ENCODE measurements at places on chromosomes 16 and 17.

DNA sequence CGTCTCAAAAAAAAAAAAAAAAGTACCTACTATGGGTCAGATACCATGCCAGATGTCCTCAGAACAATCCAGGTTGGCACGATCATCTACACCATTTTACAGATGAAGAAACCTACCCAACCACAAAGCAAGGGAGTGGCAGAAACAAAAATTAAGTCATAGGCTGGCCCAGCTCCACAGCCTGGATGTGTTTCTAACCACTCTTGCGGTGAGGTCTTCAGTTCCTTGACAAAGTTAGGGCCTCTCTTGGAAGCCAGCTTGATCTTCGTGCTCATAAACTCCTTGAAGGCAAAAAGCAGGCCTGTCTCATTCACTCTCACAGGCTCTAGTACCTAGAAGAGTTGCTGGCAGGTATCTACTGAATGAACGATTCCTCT, 6.2 kb downstream of the GGA2 start:
- peak; percentile 77 for DNase-seq

- DNase-seq = no peak
Observed at GRCh38 chr16:18832006-18832405, 30.7 kb upstream of the ARL6IP1 start.

DNA sequence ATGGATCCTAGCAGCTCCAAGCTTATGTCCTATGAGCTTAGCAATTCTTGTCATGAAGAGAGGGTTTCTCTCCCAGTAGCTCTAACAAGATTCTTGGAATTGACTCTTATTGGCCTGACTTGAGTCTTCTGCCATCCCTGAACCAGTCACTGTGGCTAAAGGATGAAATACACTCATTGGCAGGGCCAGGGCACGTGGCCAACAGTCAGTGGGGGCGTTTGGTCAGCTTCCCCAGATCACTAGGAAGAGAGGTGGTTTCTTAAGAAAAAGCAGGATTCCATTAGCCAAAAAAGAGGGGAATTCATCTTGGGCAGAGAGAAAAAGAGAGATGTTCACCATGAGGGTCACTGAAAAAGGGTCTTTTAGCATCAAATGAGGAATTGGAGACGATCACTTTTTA, 363.2 kb downstream of the SNX29 start:
- DNase-seq = no peak

DNA sequence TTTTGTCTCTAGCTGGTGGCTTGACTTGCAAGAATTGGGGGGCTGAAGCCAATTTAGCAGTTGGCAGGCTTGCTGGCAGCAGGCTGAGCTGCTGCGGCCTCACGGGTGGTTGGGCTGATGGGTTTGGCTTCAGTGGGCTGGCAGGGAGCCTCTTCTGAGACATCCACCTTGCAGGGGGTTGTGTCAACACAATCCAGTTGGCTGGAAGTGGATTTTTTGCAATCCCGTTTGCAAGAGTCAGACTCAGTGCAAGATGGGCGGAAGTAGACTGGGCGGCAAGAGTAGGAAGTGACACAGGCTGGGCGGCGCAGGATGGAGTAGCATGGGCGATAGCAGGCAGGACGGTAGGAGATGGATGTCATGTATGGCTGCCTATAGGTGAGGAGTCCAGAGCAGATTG, 1.5 kb downstream of the KRTAP16-1 start:
- DNase-seq = no peak

- peak; percentile 18 for DNase-seq
Observed at GRCh38 chr17:50459756-50460155, 8.9 kb downstream of the CHAD start.

- no peak for DNase-seq
Observed at GRCh38 chr17:43842975-43843325, 4.0 kb upstream of the CD300LG start.

GRCh38 chr17:59521465-59522126, 43.8 kb upstream of the DHX40 start:
- DNase-seq = peak; percentile 69

- no peak for DNase-seq
Observed at GRCh38 chr17:80287806-80288567, 27.3 kb downstream of the RNF213 start.

DNA sequence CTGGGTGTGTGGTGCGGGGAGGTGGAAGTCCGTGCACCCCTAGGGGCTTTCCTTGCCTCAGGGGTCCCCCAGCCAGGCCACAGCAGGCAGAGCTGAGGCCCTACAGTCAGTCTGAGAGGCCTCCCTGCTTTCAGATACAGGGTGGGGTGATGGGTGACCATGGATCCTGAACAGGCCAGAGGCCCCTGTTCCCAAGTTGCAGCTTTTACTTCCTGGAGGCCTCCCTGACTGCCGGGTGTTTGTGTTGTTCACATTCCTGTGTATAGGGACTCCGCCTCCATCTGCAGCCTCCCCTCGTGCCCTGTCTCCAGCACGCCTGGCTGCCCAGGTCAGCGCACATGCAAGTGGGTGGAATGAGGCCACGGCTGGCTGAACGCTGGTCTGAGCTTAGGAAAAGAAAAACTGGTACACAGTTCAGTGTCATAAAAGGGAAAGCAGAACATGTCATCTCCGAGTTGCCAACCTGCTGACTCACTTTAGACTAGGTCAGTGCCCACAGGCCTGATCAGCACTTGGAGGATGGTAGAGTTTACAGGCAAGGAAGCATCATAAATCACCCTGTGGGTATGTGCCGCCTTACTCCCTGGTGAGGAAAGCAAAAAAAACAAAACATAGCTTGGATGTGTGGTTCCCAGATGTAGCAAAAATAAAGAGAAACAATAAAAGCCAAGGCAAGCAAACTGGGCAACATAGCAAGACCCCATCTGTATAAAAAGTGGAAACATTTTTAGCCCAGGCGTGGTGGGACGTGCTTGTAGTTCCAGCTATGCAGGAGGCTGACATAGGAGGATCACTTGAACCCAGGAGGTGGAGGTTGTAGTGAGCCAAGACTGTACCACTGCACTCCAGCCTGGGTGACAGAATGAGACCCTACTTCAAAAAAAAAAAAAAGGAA, 6.2 kb upstream of the SLC7A6 start:
- peak; percentile 72 for DNase-seq

DNA sequence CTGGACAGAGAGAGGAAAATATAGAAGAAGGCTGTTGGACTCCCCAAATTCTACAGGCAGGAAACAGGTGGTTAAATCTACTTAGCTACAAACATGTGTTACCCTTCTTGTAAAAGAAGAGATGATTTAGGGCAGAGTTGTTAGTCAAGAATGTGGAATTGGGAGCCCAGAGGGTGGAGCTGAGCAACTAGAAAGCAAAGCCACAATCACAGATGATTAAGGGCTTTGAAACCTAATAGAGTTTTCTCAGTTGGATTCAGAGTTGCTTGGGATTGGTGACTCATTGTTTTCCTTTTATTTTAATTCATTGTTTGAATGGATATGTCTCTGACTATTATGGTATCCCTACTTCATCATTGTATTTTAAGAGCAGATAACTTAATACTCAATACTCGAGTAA, 6.2 kb downstream of the ACSM5 start:
- DNase-seq = no peak

DNA sequence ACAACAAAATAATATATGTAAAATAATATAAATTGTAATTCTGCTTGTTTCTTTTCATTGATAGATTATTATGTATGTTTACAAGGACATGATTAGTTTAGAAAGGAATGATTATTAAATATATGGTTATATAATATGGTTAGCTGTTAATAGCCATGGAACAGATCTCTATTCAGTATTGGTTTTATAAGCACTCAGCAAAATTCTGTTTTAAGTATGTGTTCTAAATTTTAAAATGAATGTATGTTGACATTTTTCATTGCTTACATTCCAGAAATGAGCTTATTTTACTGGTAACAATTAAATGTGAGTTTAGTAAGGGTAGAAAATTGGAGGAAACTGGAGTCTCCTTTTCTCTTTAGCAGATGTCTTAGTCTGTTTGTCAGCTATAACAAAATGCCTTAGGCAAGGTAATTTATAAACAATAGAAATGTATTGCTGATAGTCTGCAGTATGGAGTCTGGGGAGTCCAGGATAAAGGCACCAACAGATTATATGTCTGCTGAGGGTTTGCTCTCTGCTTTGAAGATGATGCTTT, 45.4 kb downstream of the NFAT5 start:
- DNase-seq = no peak

GRCh38 chr17:62671553-62671952, 44.1 kb downstream of the MRC2 start:
- DNase-seq = no peak

DNA sequence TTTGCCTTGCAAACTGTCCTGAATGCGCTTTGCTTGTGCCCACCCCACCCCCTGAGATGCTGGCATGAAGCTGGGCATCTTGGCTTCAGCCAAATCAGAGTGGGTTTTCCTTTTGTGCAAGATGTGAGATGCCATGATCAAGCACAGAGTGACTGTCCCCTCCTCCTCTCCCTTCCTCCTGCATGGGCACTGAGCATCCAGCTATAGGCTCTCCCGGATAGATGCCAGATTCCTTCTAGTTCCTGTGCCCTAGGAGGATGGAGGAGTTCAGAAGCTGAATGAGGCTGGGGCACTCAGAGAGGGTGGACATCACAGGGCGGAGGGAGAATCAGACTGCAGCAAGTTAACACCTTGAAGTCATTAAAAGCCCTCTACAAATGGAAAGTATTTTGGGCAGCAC, 384.1 kb upstream of the CCL2 start:
- no peak for DNase-seq

DNA sequence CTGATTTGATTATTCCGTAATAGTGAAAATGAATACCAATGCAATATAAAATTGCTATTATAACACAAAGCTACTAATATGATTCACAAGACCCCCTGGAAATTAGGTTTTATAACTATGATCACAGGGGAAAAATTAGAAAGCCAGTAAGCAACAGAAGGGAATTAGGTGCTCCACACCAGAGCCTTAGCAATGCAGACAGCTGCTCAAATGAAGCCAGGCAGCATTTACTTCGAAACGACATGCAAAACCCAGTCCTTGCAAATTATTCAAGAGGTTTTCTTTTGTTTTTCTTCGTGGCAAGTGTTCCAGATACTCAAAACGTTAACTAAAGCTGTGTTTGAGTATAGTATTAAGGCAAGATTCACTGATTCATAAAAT, 47.9 kb downstream of the TOX3 start:
- DNase-seq = no peak

DNA sequence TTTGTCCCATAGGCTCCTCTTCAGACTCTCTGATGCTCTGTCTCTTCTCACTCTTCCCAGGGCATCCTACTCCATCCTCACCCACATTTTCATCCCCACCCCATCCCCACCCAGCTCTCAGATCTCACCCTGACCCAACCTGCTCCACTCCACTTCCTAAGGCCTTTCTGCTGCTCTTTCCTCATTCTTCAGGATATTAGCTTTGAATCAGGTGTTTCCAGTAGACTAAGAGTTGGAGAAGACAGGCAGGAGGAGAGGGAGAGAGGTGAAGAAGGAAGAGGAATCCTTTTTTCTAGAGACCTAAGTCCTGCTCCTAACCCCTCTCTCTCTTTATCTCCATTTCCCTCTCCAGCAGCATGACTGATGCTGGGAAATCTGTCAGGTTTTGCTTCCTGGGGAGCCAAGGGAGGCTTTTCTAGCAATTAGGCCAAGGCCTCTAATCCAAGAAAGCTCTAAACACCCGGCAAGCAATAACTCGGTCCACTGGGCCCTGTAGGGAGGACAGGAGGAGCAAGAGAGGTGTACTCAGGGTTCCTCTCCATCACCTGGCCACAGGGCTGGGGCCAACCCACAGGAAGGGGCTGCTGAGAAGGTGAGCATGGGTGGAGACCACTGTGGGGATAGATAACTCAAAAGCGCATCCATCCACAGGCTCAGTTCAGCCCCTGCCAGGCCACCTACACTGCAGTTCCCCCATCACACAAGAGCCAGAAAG, 133.3 kb downstream of the TMEM132E start:
- DNase-seq = no peak

DNA sequence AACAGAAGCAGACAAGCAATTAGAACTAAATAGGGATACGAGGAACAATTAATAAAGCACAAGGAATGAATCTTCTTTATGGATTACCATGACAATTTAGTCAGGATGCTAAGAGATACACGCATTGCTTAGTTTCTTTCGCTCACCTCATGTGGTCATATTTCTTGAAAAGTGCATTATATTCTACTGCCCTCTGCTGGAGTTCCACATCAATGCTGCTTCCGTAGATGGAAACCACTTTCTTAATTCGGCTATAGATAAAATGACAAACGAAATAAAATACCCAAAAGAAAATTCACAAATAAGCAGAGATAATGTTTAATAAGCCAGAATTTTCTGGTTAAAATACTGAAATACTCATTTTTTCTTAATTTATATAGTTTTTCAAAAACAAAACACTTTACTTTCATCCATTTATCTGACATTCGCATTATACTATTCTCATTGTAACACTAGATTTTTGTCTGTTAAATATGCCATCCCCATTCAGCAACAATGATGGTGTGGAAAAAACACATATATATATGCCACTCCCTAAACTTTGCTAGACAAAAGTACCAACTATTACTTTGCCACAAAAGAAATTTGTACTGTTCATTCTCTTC, 22.0 kb upstream of the PHLPP2 start:
- DNase-seq = no peak

GRCh38 chr17:38656959-38657823, 17.6 kb downstream of the EPOP start:
- no peak for DNase-seq

DNA sequence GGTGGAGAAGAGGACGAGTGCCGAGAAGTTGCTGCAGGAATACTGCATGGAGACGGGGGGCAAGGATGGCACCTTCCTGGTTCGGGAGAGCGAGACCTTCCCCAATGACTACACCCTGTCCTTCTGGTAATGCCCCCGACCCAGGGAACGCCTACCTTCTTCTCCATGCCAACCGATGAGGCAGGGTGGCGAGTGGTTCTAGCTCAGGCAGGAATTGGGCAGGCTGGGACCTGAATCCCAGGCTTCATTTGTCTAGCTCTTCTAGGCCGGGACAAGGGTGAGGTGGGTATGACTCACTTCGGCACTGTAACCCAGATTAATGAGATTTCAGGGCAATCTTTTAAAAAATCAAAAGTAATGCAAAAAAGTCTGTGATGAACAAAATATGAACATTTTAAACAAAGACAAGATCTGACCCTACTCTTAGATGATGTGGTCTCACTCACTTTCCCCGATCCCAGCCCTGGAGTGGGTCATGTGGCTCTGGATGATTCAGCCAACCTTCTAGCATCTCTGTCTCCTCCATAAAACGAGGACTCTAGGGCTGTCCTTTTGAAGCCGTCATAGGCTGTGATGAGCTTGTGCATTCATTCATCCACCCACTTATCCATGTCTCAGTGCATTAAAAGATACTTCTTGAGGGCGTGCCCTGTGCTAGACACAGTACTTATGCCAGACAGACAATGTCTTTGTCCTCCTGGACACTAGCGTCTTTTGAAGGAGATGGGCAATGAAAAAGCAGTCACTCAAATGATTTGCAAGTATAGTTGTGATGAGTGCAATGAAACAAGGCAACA, 102.6 kb downstream of the SDR42E1 start:
- DNase-seq = no peak

GRCh38 chr16:63978240-63978639, 1143.6 kb downstream of the CDH11 start:
- no peak for DNase-seq

DNA sequence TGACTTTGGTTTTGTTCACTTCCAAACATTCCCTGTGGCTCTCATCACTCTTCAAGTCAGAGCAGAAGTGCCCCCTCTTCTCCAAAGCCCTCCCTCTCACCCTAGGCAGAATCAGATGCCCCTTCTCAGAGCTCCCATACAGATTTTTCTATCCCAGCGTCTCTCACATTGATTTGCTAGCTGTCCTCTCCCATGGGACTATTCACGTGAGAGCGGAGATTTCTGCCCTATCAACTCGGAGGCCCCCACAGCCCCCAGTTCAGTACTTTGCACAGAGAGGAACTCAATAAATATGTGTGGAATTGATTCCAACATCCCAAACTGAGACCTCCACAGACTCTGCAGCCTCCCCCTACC, 182.6 kb downstream of the C16orf78 start:
- DNase-seq = no peak

- peak; percentile 4 for DNase-seq
Observed at GRCh38 chr17:70021726-70022125, 53.3 kb upstream of the KCNJ16 start.
